ENCODE measurements at places on chromosomes 16 and 17. TPM values are rescaled to one million over a fixed set of nuclear protein-coding genes. Genes with fewer than 3 reads are reported as not detected.

Gene C17orf67
- 4.0 TPM for total RNA-seq

Gene CLEC10A
- 16.8 TPM for total RNA-seq

DNA sequence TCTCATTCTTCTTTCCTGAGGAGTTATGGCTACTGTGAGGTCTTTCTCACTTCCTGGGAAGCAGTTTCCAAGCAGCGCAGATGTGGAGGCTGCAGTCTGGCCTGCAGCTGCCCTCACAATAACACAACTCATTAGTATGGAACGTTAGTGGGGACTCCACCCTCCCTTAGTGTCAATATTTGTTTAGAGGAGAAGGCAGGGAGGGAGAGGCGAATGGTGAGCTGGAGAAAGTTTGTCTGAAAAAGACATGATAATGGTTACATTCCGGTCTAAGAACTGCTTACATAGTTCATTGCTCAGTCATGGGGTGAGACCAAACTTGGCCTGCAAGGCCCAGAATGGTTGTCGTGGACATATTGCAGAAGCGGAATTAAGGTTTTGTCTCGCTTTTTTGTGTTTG is 170.2 kb downstream of the HS3ST3B1 start:
- H3K4me1 ChIP-seq = no peaks in the 10 kb centered on the region
- no peaks in the 10 kb centered on the region for H3K27me3 ChIP-seq
- H3K4me3 ChIP-seq = no peak overlapping the region

GRCh38 chr17:8473451-8474192 is 37.9 kb downstream of the NDEL1 start:
- H3K27me3 ChIP-seq = no peaks in the 10 kb centered on the region
- H3K27ac ChIP-seq = no peak overlapping the region
- peaks cover 5% of the 10 kb centered on the region for H3K4me1 ChIP-seq

DNA sequence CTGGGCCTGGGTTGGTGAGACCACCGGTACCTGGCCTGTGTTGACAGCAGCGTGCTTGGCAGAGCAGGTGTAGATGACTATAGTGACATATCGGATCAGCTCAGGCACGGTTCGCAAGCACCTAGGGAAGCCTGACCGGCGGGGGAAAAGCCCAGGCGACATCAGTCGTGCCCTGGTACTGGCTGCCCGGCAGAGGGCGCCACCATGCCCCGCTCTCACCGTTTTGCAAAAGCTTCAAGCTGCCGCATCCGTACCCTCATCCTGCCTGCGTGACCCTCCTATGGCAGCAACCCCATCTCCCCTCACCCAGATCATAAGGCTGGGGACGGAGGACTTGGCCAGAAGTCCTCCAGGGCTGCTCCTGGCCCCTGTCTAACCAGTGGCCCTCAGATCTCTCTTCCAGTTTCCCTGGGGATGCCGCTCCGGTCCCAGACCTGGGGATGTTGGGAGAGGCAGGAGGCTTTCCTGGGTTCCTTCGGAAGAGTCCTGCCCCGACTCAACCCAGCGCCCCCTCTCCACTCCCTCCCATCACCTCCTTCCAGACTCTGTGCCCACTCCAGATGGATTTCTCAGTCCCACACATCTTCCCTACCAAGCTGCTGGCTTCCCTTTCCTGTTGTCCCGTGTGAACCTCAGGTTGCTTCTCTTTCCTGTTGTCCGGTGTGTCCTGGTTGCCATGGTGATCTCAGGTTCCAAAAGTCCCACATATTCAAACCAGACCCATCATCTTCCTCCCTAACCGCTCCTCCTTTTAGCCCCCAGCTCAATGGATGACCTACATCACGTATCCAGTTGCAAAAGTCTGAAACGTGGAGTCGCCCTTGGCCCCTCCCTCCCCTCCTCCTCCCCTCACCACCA is 13.7 kb downstream of the ALOX12B start:
- H3K4me3 ChIP-seq = no peak overlapping the region
- H3K27me3 ChIP-seq = peaks cover 44% of the 10 kb centered on the region
- H3K4me1 ChIP-seq = peaks cover 30% of the 10 kb centered on the region
- H3K36me3 ChIP-seq = no peaks in the 10 kb centered on the region

DNA sequence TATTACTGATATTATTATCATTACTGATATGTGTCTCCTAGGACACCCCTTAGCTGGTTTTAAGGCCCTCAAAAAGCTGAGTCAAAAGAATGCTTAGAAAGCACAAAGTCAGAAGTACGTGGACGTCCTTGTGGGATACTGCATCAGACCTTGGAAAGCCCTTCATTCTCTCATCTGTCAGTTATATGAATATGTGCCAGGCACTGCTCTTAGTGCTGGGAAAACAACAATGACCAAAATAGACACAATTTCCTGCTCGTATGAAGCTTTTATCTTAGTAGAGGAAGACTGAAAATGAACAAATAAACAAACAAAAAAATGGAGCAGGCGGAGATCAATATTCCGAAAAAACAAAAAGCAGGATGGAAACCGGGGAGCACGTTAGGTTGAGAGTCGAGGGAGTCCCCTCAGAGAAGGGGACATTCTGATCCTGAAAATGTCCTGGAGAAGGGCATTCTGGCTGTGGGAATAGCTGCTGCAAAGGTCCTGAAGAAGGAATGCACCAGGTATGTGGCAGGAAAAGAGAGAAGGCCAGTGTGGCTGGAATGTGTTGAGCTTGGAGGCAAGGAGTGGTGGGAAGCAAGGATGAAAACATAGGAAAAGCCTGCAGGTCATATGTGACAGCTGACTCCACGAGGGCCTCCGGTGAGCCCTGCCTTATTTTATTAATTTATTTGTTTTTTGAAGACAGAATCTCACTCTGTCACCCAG is 15.5 kb upstream of the TMEM94 start:
- H3K36me3 ChIP-seq = no peaks in the 10 kb centered on the region
- no peak for DNase-seq
- H3K4me3 ChIP-seq = no peak overlapping the region
- no peaks in the 10 kb centered on the region for H3K27me3 ChIP-seq
- H3K4me1 ChIP-seq = peaks cover 18% of the 10 kb centered on the region

DNA sequence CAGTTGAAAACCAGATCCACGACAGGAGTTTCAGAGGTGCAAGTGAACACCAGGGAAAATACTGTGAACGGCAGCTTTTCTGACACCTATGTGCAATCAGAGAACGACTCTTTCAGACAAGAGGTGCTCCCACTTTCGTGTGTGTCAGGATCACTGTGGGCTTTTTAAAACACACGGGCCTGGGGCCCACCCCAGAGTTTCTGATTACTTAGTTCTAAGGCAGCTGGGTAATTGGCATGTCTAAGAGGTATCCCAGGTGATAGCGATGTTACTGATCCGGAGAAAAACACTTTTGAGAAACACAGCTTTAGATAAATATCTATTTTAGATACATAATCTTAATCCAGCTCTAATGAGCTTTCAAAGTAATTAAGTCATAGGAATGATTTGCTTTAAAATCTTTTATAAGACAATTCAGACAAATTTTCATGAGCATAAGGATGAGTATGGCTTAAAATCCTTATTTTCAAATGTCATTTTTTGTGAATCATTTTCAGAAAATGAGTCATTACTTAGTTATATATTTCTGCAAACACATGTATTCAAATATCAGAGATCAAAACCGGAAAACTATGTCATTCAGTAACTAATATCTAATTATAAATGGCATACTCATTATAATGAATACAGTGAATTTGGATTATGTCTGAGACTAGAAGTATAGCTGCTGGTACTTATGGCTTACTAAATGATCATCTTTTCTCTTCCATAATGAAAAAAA is 217.9 kb upstream of the PSMD7 start:
- H3K27ac ChIP-seq = no peak overlapping the region
- no peaks in the 10 kb centered on the region for H3K27me3 ChIP-seq
- DNase-seq = no peak
- H3K4me3 ChIP-seq = no peak overlapping the region
- H3K4me1 ChIP-seq = no peaks in the 10 kb centered on the region

Measured in upper lobe of left lung (tissue), 6 donors.